Fibroblast of villous mesenchyme (primary cell): ENCODE measurements at places on chromosomes 12 and 14.

DNA sequence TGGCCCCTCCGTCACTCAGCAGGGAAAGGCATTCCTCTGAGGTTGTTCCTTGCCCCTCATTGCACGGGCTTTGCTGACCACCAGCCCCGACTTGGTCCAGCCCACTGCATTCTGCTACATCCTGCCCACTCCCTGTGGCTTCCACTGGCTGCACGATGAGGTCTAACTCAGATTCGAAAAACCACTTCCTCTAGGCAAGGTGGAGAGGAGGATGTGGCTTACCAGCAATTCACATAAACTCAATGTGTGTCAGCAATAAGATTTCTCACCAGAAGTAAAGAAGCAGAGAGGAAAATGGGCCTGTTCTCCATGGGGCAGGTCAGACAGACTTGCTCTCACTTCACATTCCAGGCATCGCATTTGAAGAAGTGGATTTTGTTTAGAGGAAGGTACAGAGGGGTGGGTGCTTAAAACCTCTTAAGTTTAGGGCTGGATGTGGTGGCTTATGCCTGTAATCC is 14.7 kb downstream of the GPR68 start:
- DNase-seq = peak; percentile 38

GRCh38 chr14:103519043-103519836 is 3.4 kb downstream of the CKB start:
- no peak for DNase-seq

DNA sequence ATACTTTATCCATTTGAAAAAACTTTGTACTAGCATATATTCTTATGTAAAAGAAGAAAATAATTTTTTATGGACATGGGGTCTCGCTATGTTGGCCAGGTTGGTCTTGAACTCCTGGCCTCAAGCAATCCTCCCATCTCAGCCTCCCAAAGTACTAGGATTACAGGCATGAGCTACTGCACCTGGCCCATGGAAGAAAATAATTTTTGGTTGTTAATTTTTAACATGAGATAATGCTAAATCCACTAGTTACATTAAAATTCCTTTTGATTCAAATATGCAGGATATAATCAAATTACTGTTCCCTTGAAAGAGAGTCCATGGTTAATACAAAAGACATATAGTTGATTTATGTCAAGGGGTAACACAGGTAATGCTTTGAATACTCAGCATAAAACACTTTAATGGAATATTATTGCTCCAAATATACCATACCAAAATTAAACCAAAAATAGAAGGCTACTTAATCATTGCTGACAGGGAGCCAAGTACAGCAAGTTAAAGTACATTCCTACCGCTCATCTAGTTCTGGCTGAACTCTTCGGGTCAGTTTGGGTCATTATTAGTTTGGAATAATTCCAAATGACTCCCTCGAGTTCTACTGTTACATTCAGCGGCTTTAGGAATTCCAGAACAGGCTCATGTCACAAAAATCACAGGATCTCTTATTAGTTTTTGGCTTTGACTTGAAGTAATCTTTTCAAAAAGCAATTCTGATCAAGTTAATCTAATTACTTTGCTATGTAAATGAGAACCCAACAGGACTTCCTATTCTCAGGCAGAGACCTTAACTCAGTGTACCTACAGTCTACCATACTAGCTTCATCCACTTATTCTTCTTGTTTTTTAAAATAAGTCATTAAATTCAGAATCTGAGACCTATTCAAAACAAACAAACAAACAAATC is 6.1 kb downstream of the SOS2 start:
- peak; percentile 76 for DNase-seq

GRCh38 chr12:120734210-120734609 is 8.6 kb downstream of the ACADS start:
- no peak for DNase-seq

DNA sequence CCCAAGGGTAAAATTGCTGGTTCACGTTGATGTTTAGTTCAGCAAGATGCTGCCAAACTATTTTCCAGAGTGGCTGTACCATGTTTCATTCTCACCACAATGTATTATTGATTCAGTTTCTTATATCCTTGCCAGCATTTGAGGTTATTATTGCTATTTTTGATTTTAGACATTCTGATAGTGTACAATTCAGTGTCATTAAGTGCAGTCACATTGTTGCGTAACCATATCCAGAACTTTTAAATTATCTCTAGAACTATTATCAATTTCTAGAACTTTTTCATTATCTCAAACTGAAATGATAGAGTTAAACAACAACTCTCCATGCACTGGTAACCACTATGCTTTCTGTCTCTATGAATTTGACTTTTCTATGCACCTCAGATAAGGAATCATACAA is 10.7 kb upstream of the TBC1D15 start:
- DNase-seq = no peak

DNA sequence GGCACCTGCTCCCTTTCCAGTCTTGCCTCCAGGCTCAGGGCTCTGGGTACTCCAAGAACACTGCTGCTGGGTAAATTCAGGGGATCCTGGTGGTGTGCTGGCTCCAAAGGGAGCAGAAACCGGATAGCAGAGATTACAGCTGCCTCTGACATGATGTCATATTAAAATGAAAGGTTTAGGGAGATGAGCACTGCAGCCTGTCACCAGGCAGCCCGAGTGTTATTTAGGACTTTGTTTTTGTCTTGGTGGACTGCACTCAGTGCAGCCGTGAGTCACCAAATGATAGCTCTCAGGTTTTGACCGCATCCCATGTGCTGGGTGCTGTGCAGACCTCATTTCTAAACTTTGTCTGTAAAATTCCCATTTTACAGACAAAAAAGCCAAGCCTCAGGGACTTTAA is 266.0 kb upstream of the CRY1 start:
- peak; percentile 26 for DNase-seq

DNA sequence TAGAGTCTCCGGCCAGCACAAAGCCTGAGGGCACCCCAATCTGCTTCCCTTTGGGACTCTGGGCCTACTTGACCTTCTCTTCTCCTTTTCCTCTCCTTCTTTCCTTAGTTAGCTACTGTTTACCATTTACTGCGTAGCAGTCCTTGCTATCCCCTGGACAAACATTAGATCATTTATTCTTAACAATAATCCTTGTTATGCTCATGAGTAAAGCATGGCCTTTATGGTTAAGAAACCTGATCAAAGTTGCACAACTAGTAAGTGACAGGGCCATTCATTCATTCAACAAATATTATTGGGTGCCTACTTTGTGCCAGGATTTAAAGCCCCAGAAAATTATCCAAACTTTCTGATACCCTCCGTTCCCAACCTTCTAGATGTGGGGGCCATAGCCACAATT is 3.2 kb upstream of the HDAC7 start:
- no peak for DNase-seq

GRCh38 chr14:100010679-100011078 is 54.5 kb upstream of the EVL start:
- DNase-seq = no peak

GRCh38 chr14:96920023-96920422 is 122.8 kb downstream of the VRK1 start:
- no peak for DNase-seq

DNA sequence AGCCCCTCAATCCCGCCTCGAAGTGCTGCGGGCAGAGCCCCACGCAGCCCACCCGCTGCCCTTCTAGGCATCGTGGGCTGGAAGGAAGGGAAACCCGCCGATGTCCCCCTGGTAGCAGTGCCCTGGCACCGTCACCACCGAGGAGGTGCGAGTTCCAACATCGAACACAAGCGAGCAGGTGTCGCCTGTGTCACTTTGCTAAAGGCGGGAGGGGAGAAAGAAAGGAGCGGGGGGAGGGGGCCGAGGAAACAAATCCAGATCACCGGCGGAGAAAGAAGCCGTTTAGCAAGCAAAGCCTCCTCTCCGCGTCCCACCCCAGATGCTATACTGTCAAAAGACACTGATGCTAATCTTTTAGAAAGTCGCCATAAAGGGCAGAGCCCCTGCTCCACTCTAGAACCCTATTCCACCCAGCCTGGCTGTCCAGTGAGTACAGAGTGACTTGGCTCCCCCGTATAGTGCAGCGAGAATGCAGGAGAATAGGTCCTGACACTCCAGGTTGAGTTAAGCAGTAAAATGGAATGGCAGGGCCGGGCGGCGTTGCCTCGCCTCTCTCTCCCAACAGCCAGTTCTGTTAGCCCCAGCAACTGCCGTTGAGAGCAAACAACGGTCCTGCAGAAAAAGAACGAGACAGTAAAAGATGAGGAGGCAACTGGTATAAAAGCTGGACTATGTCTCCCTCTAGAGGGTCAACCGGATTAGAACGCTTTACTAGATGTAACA is 67.9 kb upstream of the USP15 start:
- DNase-seq = peak; percentile 83

GRCh38 chr14:68665792-68666204 is 127.1 kb downstream of the ZFP36L1 start:
- DNase-seq = no peak

DNA sequence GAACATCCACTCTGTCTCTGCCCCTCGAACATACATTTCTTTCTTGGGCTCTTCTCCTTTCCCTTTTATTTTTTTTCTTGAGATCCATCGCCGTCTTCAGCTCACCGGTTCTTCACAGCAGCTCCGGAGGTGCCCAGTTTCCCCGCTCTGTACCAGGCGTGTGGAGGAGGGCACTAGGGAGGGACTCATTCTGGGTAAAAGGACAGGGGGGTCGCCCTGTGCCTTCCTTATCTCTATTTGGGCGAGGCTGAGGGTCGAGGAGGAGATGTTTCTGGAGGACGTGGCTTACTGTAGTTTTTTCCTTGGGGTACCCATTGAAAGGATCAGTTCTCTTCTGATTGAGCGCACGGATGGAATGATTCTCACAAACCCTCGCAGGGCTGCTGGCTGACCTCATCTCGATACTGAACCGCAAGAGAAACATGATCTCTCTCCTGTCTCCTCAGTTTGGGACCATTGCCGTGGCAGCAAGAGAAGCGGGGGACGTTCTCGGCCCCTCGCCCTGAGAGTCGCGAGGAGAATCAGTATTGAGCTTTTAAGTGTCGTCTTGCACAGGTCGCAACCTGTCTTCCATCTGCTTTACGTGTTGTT is 386 bp downstream of the LIN52 start:
- DNase-seq = peak; percentile 37

DNA sequence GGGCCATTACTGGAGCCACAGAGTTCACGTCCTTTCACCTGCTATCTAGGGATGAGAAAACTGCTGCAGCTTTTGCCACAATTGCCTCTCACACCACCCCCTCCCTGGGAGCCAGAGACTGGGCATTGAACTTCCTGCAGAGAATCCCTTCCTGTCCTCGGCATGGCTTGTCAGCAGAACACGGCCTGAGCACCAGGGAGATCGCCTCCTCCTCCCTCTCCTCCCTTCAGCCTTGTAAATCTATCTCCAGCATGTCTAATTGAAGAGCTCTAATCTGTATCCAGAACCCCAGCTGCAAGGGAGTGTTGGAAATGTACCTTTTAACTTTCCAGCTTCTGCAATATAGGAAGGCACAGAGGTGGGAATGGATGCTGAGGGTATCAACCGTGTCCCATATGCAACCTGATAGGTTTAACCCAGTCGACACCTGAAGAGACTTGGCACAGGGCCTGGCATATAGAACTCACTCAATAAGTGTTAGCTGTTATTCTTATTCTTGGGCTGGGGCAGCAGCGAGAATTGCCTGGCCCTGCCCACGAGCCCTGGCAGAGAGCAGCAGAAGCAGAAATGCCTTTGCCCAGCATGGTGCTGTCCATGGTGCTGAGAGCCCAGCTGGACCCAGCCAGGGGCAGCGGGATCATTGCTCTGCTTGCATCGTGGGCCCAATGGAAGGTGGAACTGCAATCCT is 26.8 kb downstream of the TMEM63C start:
- peak; percentile 57 for DNase-seq

DNA sequence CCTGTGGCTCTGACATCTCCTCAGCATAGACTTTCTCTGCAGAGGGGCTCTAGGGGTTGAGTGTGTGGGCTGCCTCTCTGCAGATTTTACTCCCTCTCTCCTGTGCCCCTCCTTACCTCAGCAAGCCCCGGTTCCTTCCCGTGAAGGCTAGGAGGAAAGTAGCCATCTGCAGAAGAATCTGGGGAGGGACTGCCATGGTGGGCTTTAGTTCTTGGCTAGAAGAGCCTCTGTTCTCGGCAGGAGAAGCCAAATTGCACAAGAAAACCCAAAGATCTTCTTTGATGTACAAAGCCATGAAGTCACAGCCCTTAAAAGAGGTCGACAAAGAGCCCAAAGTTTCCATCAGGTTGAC is 23.5 kb downstream of the CKAP4 start:
- no peak for DNase-seq

DNA sequence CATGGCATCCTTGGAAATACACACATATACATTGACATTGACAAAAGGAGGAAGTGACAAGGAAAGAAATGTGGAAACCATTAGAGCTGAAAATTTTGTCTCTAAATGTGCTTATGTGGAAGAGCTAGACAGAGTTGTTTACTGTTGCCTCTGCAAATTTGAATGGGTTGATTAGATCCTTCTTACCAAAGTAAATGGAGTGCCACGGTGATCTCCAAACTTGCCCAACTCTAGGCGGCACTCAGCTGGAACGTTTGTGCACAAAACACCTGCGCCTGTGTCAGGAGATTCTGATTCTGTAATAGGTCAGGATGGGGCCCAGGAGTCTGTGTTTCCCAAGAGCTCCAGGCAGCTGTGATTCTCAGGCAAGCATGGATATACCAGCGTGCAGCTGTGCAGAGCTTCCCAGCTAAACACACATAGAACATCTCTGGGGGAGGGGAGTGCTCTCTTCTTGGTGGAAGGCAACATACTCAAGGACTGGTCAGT is 77.8 kb upstream of the BDKRB2 start:
- DNase-seq = peak; percentile 56

- no peak for DNase-seq
These were observed 16.7 kb downstream of the CHST11 start for GRCh38 chr12:104473374-104473983.

- DNase-seq = no peak
These were observed 82.6 kb upstream of the IGF1 start for GRCh38 chr12:102562836-102563425.

DNA sequence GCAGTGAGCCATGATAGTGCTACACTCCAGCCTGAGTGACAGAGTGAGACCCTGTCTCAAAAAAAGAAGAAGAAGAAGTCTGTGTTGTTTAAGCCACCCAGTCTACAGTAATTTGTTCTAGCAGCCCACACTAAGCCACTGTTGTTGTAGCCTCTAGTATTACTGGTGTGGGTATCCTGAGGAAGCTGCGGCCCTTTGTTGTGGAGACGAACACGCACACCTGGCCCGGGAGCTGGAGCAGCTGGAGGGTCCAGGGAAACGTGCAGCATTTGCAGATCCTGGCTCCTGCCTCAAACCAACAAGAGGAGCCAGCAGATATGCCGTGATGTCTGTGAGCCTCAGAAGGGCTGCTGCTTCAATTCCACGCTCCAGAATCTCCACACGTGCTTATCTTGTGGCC is 65.3 kb downstream of the MAP1LC3B2 start:
- DNase-seq = no peak

- no peak for DNase-seq
These were observed 364.1 kb downstream of the EGLN3 start for GRCh38 chr14:33586806-33587205.

DNA sequence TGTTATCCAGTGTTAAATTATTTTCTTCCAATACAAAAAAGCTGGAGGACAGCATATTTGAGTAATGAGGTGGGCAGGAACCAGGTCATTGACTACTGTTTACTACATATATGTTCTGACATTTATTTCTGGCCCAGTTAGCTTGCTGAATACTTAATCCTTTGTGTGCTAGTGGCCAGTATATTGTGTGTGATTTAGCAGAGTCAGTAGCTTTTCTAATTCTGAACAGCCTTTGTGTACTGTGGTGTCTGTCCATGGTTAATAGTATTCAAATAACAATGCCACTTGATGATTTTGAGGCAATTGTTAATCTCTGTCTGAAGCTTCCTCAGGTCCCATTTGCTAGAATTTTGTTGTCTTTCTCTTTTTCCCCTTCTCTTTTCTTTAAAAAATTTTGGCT is 286.5 kb upstream of the E2F7 start:
- no peak for DNase-seq
